ENCODE measurements at places on chromosomes 7 and 10.

DNA sequence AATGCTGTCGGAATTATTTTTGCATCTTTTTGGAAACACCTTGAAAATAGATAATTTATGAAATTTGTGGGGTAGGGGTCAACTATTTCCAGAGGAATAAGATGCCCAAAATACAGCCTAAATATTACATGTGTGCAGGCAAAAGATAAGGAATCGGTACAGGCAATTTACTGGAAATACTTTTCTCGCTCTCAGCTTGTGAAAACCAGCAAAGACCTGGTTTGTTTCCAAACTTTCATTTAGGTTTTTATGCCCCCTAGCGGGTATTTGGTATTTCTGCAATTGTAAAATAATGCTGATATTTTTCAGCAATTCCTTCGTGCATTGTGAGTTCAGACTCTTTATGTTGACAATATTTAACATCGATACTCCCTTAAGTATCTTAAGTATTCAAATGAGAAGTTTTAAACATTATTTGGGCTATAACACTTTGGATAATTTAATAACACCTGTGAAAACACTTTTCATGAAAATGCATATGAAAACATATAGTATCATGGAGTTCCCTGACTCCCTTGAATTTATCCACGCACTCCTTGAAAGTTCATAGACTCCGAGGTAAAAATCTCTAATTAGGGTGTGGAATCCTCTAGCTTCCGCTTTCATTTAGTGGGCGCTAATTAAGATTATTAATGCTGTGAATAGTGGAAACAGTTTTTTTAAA is 132.4 kb downstream of the TSPAN12 start:
- DNase-seq: no peak
- no peaks in the 10 kb centered on the region for H3K36me3 ChIP-seq
- no peaks in the 10 kb centered on the region for H3K27me3 ChIP-seq
- no peak overlapping the region for H3K27ac ChIP-seq
- H3K4me1 ChIP-seq: peaks cover 7% of the 10 kb centered on the region
- H3K4me3 ChIP-seq: no peak overlapping the region

DNA sequence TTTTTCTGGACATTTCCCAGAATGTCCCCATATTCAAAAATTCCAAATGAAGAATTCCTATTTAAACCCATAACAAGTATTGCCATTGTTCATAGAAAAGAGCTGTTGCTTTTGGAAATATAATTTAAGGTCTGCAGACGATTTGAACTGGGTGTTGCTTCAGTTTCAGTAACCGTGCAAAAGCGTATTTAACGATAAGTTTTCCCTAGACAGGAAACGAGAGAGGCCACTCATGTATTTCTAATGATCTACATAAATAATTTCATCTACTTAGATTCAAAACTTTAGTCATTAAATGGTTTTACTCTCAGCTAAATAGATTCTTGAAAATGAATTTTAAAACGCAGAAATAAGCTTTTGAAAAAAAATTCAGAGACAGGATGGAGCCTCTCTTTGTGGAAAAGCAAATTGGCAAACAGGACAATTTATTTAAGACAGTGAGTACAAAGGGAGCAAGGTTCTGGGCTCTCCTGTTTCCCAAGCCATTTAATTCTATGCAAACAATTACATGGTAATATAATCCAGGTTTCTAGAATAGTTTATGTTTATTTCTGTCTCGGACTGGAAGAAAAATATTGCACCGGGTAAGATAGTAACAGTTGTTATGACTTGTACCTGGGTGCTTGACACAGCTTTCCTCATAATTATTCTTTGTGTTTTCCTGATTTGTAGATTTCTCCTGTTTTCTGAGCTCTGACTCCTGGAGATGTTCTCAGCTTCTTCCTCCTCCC is 263.0 kb downstream of the BAMBI start:
- no peak for DNase-seq
- H3K4me1 ChIP-seq: no peaks in the 10 kb centered on the region
- no peaks in the 10 kb centered on the region for H3K36me3 ChIP-seq
- peak overlapping the region; percentile 56 for H3K4me3 ChIP-seq

DNA sequence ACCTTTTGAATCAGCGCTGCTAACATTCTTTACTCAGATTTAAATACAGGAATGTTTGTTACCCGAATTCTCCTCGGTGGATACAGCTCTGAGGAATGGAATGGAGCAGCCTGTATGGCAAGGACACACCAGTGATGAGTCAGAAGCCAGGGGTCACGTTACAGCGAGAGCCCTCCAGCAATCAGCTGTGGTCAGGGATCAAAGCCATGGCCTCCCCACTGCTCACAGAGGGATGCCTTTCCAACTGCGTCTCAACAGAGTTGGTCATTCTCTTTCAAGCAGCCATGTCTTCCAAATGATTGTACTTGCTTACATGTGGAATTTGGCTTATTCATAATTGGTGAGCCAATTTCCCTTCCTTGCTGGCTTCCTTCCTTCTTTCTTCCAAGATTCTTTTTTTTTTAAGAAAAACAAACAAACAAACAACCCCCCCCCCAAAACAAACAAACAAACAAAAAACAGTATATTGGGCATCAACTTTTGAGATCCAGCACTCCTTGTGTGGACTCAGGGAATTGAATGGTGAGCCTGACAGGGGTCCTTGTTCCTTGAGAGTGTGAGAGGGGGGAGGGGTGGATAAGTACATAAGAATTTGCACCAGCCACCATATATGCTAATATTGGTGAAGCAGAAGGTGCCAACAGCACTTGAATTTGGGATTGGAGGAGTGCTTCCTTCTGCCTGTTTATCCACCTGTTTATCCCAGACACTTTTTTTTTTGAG is 100.2 kb downstream of the ATXN7L1 start:
- H3K4me1 ChIP-seq: peaks cover 23% of the 10 kb centered on the region
- H3K27ac ChIP-seq: peak overlapping the region; percentile 74
- H3K36me3 ChIP-seq: no peaks in the 10 kb centered on the region
- DNase-seq: peak; percentile 96
- no peaks in the 10 kb centered on the region for H3K27me3 ChIP-seq
- H3K4me3 ChIP-seq: 0 out of 3 replicates have a peak overlapping the region, but pooled peaks have one; percentile 22

DNA sequence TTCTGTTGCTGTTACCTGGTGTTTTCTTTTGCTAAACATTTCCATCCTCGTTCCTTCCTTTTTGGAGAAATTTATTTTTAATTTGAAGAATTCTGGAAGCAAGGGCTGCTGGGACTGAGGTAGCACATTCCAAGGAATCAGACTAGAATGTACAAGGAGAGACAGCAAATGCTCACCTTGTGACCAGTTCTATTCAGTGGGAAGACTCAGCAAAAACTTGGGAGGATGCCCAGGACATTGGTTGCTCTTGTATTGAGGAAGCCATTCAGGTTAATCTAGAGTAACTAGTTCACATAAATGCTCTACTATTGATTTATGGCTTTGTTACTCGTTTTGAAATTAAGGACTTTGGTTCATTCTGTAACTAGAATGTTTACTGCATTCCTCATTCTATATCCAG is 11.3 kb downstream of the PLCE1 start:
- no peak overlapping the region for H3K27ac ChIP-seq
- H3K4me1 ChIP-seq: no peaks in the 10 kb centered on the region
- H3K27me3 ChIP-seq: no peaks in the 10 kb centered on the region
- H3K36me3 ChIP-seq: no peaks in the 10 kb centered on the region
- H3K4me3 ChIP-seq: no peak overlapping the region

DNA sequence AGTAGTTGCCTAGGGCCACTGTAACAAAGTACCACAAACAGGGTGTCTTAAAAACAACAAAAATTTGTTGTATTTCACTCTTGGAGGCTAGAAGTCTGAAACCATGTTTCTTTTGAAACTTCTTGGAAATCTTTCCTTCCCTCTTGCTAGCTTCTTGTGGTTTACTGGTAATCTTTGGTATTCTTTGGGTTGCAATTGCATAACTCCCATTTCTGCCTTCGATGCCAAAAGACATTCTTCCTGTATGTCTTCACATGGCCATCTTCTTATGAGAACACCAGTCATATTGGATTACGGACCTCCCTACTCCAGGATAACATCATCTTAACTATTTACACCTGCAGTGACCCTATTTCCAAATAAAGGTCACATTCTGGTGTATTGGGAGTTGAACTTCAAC is 357.4 kb downstream of the PPP1R3A start:
- H3K27ac ChIP-seq: no peak overlapping the region
- no peaks in the 10 kb centered on the region for H3K4me1 ChIP-seq
- no peak for DNase-seq
- peaks cover 5% of the 10 kb centered on the region for H3K27me3 ChIP-seq

DNA sequence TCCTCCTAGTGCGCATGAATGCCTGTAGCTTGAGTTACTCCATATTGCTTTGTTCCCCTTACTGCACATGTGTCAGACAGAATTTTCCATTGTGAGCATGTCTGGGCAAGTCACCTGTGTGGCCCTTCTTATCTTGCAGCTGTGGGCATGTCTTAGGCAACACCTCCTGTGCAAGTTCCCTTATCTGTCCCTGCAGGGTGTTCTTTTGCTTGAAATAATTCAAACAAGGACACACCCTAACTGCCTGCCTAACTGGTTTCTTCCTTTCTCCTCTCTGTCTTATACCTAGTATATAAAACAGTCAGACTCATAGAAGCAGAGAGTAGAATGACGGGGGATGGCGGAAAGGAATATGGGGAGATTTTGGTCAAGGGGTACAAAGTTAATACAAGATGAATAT is 421.1 kb upstream of the SORCS1 start:
- H3K36me3 ChIP-seq: peaks cover 15% of the 10 kb centered on the region
- H3K27ac ChIP-seq: no peak overlapping the region
- H3K27me3 ChIP-seq: no peaks in the 10 kb centered on the region

- no peaks in the 10 kb centered on the region for H3K27me3 ChIP-seq
- peaks cover 18% of the 10 kb centered on the region for H3K36me3 ChIP-seq
- no peak overlapping the region for H3K27ac ChIP-seq
- DNase-seq: peak; percentile 59
- H3K4me3 ChIP-seq: peak overlapping the region; percentile 86
Measured at GRCh38 chr10:73810735-73811465, 498 bp downstream of the NDST2 start.

DNA sequence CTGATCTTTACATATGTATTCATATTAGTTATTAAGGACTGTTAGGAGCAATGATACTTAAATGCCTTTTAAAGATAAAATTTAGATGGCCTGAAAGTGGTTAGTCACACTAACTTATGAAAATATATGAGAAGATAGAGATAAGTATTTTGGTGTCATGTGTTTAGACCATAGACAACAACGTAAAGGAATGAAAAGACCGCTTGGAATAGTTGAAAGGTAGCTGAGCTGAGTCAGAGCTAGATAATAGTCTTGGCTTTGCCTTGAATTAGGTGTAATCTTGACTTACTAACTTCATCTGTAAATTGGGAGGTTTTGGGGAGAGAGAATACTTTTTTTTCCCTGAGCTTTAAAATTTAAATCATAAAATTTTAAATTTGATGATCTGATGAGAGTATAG is 127.0 kb downstream of the LYZL1 start:
- H3K36me3 ChIP-seq: no peaks in the 10 kb centered on the region
- DNase-seq: no peak
- H3K4me3 ChIP-seq: no peak overlapping the region
- H3K4me1 ChIP-seq: no peaks in the 10 kb centered on the region

GRCh38 chr7:70726951-70727378 is 405.0 kb upstream of the GALNT17 start:
- H3K27me3 ChIP-seq: no peaks in the 10 kb centered on the region
- H3K36me3 ChIP-seq: peaks cover 38% of the 10 kb centered on the region
- DNase-seq: no peak
- H3K4me3 ChIP-seq: no peak overlapping the region
- H3K4me1 ChIP-seq: peaks cover 21% of the 10 kb centered on the region

DNA sequence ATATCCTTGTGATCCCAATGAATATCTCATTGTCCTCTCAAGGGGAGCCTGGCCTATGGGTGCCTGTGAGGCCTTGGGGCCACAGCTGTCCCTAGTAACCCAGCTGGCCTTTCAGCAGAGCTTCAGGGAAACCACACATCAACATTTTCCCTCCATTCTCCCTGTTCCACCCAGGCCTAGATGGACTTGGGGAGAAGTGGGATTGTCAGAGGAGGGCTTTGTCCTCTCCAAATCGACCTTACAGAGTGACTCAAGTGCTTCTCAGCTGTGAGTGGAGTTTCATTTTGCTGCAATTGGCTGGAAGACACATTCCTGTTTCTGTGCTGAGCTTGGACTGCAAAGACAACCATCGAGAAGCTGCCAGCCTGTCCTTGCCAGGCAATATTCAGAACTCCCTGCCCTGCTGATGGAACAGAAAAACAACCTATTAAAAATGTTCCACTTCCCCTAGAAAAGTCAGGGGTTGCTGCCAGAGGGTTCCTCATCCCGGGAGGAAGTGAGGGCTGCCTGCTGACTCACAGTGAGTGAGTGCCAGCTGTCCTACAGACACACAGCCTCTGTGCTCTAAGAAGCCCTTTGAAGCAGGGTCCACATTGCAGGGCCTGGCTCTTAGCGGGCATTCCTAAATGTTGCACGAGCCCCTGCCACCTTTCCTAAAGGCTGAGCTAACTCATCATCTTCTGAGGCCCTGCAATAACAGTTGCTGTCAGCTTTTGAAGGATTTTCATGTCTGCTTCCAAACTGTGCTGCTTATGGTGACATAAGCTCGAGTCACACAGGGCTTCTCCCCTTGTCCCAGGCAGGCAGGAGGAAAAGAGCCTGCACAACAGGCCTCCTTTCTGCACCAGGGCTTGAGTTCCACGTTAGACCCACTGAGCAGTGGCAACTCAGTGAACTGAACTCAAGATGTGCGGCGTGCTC is 20.5 kb downstream of the STRA8 start:
- DNase-seq: no peak
- no peaks in the 10 kb centered on the region for H3K4me1 ChIP-seq

DNA sequence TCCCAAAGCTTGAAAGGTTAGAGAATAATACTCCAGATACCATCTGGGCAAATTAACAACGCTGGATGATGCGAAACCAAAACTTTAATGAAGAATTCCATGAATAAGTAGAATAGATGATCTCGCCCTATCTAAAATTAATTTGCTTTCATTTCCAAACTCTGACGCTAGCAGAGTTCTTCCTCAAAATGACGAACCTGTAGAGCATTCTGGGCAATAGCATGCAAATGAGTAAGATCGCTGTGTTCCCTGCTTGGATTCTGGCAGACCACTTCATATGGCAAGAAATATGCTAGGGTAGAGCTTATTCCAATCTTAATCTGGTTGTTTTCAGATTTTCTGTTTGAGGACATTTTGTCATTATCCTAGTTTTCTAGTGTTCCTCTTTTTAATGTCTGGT is 36.1 kb upstream of the SMNDC1 start:
- no peak overlapping the region for H3K4me3 ChIP-seq
- no peaks in the 10 kb centered on the region for H3K36me3 ChIP-seq
- H3K27me3 ChIP-seq: no peaks in the 10 kb centered on the region
- H3K4me1 ChIP-seq: no peaks in the 10 kb centered on the region

- H3K4me1 ChIP-seq: no peaks in the 10 kb centered on the region
- no peak overlapping the region for H3K27ac ChIP-seq
- no peaks in the 10 kb centered on the region for H3K27me3 ChIP-seq
- H3K36me3 ChIP-seq: peaks cover 2% of the 10 kb centered on the region
- no peak for DNase-seq
- no peak overlapping the region for H3K4me3 ChIP-seq
Measured at GRCh38 chr7:123846217-123846891, 1.4 kb downstream of the HYAL4 start.

GRCh38 chr10:22583683-22584082 is 130.7 kb downstream of the PIP4K2A start:
- no peaks in the 10 kb centered on the region for H3K4me1 ChIP-seq
- H3K36me3 ChIP-seq: peaks cover 22% of the 10 kb centered on the region
- peak; percentile 41 for DNase-seq
- H3K27ac ChIP-seq: no peak overlapping the region
- H3K4me3 ChIP-seq: no peak overlapping the region

Data from H9 (cell line).